Panc1 (cell line): ENCODE measurements at places on chromosomes 6 and 20. TPM values are rescaled to one million over a fixed set of nuclear protein-coding genes. Genes with fewer than 3 reads are reported as not detected.

SIRT5 gene
- total RNA-seq, result 11.0 TPM

PPIL1 gene
- total RNA-seq, result 44.1 TPM

PRKN gene
- total RNA-seq, result 0.46 TPM

NMBR gene
- total RNA-seq, result not detected

BCAS1 gene
- 3.1 TPM for total RNA-seq

PCSK2 gene
- not detected for total RNA-seq

DDRGK1 gene
- total RNA-seq, result 65.5 TPM

SLC17A2 gene
- total RNA-seq, result not detected

SPDEF gene
- 1.6 TPM for total RNA-seq

OPN5 gene
- total RNA-seq, result not detected

- no peak for DNase-seq
Measured at GRCh38 chr6:121951123-121951522, 448.3 kb upstream of the HSF2 start.

- peak; percentile 58 for DNase-seq
Measured at GRCh38 chr6:131602781-131603312, 25.2 kb downstream of the MED23 start.

DNA sequence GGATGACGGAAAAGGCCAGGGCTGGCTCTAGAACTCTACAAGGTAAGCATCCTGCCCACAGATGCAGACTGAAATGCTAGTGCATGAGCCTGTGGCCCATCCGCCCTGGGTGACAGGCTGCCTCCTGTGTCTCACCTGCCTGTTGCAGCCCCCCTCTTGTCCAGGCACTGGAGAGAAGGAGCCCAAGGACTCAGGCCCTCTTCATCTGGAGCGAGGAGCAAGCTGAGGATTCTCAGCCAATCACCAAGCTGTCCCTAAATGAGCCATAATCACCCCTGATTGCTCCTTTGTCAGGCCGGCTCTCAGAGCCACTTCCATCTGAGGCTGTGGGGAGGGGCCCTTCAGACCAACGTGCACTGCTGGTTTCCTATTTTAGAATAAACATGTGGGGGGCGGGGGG lies 10.0 kb upstream of the SLC32A1 start:
- no peak for DNase-seq

- no peak for DNase-seq
Measured at GRCh38 chr20:6473197-6473596, 294.3 kb upstream of the BMP2 start.

DNA sequence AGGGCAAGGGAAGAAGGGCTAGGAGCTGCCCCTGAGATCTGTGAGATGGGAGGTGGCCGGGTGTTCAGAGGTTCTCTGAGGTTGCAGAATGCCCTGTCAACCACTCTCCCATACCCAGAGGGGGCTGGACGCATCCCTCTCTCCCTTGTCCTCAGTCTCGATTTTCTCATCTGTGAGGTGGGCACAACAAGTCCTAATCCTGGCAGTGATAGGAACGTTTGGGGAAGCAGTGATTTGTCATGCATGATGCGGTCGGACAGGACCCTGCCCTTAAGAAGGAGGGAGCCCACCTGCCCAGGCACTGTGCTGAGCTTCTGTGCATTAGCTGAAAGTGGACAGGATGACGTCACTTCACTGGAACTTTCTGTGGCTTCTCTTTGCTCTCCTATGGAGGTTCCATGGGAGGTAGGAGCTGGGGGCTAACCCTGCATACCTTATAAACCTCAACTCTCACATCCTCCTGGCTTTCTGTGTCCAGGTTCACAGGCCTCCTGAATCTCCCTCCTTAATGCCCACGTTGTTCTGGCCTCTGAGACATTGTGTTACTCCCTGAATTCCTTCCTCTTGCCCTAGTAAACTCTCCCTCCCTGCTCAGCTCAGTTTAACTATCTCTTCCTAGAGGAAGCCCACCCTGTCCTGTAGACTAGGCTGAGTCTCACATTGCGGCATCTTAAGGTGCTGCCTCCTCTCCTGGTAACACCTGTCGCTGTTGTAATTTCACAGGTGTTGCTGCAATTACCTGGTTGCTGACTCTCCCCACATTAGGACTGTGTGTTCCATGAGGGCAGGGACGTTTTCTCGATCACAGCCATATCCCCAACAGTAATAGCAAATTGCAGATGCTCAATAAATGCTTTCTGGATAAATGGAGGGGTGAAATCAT lies 30.1 kb upstream of the CSNK2A1 start:
- no peak for DNase-seq

- no peak for DNase-seq
Measured at GRCh38 chr6:111941686-111942330, 68.6 kb upstream of the FYN start.

DNA sequence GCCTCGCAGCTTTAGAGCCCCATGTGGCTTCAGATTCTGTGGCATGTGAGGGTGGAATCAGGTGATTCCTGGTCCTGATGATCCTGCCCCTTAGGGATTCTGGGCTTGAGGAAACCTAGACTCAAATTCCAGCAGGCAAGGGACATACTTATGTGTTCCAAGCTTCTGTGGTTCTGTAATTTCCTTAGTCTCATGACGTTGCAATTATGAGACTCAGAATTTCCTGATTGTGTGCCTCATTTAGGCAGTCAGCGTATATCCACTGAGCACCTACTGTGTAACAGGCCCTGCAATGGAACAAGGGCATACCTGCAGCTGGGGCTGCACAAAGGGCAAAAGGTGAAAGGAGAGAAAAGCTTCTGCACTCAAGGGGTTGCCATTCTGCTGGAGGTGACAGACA lies 11.6 kb upstream of the BPIFB4 start:
- no peak for DNase-seq

- DNase-seq, result no peak
Measured at GRCh38 chr20:20637998-20638725, 74.3 kb downstream of the RALGAPA2 start.

DNA sequence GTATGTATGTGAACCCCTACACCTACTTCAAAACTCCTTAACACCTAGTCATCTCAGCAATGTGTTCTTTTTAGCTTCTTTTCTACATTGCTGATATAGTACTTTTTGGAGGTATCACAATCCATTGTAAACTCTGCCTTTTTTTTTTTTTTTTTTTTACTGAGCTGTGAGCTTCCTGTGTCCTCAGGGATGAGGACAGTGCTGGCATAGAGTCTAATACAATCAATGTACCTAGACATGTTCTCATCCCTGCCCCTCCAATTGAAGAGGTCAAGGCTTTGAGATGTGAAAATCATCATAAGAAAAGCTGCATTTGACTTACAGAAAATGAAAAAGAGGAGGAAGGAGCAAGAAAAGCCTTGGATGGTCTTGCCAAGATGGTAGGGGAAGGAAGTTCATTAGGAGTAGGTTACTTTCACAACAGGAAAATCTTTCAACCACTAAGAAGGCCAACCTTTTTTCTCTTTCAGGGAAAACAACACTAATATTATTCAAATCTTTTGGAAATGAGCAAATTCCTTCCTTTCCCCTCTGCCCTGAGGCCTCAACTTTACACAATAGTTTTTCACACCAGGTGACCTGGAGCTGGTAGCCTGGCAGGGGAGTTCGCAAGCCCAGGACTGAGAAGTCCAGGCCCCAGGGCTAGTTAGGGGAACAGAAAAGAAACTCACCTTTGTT lies 2.8 kb upstream of the JARID2 start:
- DNase-seq, result no peak

DNA sequence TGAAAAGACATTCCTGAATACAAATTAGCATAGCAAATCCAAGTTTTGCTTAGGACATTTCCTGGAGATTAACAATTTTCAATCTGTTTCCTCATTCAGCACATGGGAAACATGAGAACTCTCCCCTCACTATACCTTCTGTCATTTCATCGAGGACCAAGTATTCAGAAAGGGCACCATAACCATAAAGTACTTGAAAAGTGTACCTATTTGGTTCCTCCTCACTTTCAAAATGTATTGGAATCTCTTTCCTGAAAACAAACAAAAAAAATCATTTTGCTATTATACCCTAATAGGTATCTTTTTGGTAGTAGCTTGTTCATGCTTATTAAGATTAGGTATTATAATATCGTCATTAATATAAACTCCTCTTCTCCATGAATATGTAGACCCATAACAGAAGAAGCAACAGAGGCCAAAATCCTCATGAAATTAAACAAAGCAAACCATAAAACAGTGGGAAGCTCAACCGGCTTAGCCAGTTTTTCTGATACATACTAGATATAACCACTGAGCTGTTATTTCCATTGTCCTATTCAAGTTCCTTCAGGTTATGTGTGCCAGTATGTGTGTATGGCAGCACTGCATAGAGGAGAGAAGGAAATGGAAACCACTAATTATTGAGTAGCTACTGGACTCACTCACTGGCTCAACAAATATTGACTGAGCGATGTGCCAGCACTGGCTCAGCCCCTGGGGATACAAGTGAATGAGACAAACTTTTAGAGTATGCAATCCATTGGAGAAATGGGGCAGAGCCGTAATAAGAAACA lies 274.0 kb downstream of the MAFB start:
- no peak for DNase-seq

DNA sequence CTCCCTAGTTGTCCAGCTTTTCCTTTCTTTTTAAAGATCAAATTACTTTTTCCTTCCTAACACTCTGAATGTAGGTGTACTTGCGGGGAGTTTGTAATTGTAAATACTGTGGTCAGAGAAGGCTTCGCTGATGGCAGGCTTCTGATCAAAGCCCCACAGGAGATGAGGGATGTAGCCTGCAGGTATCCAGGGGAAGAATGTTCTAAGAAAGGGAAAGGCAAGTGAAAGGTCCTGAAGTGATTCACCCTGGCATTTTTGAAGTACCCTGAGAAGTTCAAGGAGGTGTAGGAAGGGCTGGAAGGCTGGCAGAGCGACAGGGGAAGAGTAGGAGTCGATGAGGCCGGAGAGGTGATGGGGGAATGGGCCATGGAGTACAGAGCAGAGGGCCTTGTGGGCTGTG lies 38.2 kb upstream of the CCN6 start:
- DNase-seq, result no peak

GRCh38 chr6:160188773-160189172 lies 67.2 kb downstream of the SLC22A1 start:
- DNase-seq, result no peak

- no peak for DNase-seq
Measured at GRCh38 chr20:33919653-33920052, 74.1 kb upstream of the RALY start.

GRCh38 chr6:19830171-19830570 lies 7.0 kb upstream of the ID4 start:
- no peak for DNase-seq

GRCh38 chr6:5746759-5747130 lies 260.0 kb downstream of the NRN1 start:
- DNase-seq, result no peak

DNA sequence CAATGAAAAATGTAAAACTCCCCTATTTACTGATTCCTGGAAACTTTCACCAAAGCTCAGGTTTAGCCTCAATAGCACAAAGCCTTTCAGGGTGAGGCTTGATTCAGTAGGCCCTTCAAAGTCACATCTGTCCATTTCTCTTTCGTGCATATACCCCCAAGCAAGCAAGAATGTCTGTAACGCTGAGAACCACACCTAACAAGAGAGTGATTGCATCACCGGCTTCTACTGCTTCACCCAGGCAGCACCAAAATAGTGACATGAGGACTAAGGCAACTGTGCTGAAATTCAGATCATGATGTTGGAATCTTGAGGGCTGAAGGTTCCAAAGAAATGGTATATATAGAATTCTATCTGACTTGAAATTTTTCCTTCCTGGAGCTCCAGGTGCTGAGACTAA lies 26.1 kb downstream of the CGA start:
- no peak for DNase-seq

DNA sequence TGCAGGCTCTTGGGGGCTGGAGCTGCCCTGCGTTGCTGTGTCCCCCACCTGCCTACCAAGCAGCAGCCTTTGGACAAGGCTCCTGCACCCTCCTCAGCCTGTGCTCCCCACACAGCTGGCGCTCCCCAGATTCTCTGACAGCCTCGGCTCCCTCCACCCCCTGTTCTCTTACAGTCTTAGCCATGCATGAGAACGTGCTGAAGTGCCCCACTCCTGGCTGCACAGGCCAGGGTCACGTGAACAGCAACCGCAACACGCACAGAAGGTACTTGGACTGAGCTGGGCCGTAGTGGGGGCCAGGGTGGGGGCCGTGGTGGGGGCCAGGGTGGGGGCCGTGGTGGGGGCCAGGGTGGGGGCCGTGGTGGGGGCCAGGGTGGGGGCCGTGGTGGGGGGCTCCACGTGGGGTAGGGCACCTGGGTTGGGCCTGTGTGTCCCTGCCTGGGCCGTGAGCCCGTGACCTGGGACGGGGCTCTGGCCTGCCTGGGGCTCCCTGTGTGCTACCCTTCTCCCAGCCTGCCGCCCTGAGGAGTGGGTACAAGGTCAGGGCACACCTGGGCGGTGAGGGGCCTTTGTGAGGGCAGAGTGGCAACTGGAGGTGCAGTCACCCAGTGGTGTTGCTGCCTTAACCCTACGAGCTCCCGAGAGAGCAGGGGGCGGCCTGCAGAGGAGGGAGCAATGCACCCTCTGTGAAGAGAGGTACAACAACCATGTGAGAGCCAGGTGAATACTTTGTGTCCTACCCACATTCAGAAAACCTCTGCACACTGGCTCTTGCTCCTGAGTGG lies 43.5 kb upstream of the PCMTD2 start:
- no peak for DNase-seq

- DNase-seq, result no peak
Measured at GRCh38 chr6:17621003-17621402, 20.9 kb downstream of the FAM8A1 start.

- DNase-seq, result no peak
Measured at GRCh38 chr6:90294008-90294511, 2.6 kb downstream of the BACH2 start.

- DNase-seq, result no peak
Measured at GRCh38 chr6:111844376-111844775, 28.9 kb downstream of the FYN start.

- DNase-seq, result no peak
Measured at GRCh38 chr6:112172540-112172939, 81.8 kb downstream of the LAMA4 start.

GRCh38 chr6:21984135-21984534 lies 312.7 kb downstream of the PRL start:
- no peak for DNase-seq

GRCh38 chr20:25020345-25020744 lies 27.8 kb upstream of the APMAP start:
- DNase-seq, result no peak

DNA sequence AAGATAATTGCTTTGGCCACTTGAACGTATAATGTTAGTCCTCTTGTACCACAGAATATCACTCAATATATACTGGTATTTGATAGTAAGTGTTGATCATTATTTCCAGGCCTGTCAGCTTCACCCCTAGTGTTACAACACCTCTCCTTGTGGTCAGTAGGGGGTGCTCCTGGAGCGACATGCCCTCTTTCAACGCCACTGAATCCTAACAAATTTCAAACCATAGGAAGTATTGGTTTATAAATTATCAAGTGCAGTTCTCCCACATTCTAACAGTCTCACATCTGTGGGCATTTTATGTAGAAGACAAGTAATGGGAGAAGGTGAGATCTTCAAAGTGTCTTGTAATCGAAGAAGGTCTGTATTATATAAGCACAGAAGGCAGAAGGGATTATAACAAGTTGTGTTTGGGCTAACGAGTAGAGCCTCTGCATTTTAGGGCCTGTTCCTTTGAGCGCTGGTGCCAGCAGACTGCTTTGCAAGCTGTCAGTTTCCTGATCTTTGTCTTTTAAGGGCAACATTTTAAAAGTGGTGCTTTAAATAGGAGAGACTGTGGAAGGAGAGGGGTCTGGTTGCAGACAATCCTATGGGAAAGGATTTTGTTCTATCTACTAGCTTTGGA lies 57.1 kb upstream of the CEP162 start:
- DNase-seq, result no peak

- peak; percentile 72 for DNase-seq
Measured at GRCh38 chr6:140921366-140922226, 1211.1 kb upstream of the GJE1 start.

- DNase-seq, result no peak
Measured at GRCh38 chr6:46097366-46097765, 32.4 kb upstream of the ENPP4 start.
